ENCODE measurements at places on chromosomes 12 and 14.

GRCh38 chr12:108319277-108320234, 19.6 kb downstream of the CMKLR1 start:
- no peak for DNase-seq

GRCh38 chr14:95620659-95621059, 65.6 kb upstream of the TCL1B start:
- DNase-seq, result no peak

GRCh38 chr12:57456145-57456700, 1.1 kb downstream of the INHBE start:
- peak; percentile 15 for DNase-seq

DNA sequence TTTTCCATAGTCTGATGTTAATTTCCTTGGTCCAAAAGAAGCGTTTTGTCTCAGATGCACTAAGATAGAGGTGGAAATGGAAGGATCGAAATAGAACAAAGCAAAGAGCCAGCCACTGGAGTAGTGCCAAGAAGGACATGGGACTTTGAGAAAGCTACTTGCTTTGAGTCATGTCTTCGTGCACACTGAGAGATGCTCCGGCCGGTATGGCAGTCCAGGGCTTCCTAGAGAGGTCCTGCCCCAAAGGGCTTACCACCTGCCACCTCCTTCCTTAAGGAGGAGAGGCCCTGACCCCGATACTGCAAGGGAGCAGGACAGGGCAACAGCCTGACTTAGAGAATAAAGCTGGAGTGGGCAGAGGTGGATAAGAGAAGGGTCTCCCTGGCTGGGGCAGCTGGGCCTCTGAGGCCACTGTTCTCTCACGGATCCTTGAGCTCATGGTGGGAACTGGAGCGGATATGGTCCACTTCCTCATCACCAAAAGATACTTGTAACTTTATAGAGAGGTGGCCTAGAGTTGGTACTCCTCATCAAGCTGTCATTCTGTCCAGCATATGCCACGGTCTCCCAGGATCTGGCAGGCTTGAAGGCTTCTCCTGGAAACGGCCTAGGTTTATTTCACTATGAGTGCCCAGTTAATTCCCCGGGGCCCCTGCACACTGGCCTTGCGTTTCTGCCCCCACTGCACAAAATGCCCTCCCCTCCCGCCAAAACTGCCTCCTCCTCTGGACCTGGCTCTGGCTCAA, 57.4 kb downstream of the FOXN3 start:
- no peak for DNase-seq

DNA sequence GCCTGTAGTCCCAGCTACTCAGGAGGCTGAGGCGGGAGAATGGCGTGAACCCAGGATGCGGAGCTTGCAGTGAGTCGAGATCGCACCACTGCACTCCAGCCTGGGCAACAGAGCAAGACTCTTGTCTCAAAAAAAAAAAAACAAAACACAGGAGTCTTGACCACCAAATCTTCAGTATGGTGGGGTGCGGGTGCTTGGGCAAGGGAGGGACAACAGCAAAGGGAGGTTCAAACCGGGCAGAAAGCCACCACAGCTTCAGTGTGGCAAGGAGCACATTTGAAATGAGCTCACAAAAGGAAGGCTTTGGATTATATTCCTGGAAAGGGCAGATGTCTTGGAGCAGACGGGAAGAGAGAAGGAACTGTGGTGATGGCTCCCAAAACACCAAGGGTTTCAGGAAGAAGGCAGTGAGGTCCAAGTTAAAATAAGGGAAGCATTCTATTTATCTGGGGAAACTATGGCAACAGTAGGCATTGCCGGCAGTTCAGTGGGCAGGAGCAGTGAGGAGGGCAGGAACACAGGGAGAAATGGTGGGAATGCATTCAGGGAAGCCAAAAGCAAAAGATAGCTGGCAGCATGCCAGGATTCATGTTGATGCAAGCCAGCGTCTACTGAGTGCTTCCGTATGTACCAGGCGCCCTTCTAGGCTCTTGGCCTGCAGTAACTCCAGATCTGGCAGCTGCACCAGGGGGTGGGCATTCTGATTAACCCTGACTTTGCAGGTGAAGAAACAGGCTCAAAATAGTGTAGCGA, 51.0 kb upstream of the SRSF5 start:
- DNase-seq, result no peak

GRCh38 chr12:48084841-48085460, 20.9 kb downstream of the SENP1 start:
- no peak for DNase-seq

GRCh38 chr12:22250762-22251161, 83.7 kb downstream of the ST8SIA1 start:
- no peak for DNase-seq

DNA sequence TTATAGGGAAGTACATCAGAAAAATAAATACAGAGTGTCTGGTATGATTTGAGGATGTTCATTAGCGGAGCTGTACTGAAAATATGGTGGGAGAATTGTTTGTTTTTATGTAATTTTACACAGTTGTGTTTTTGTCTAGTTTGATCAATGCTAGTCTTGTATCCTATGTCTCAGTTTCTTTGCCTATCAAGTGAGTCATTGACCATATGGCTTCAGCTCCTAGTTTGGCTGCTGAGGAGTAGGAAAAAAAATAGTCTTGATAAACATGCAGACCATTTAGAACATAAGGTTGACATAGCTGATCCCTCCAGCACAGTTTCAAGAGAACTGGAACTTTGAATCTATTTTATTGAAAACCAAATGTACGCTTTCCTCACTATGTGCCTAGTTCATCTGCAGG, 1292.1 kb upstream of the FLRT2 start:
- DNase-seq, result no peak

- no peak for DNase-seq
Observed at GRCh38 chr12:63921157-63921556, 76.7 kb downstream of the SRGAP1 start.

- DNase-seq, result no peak
Observed at GRCh38 chr12:42481368-42481767, 108.2 kb downstream of the PRICKLE1 start.

DNA sequence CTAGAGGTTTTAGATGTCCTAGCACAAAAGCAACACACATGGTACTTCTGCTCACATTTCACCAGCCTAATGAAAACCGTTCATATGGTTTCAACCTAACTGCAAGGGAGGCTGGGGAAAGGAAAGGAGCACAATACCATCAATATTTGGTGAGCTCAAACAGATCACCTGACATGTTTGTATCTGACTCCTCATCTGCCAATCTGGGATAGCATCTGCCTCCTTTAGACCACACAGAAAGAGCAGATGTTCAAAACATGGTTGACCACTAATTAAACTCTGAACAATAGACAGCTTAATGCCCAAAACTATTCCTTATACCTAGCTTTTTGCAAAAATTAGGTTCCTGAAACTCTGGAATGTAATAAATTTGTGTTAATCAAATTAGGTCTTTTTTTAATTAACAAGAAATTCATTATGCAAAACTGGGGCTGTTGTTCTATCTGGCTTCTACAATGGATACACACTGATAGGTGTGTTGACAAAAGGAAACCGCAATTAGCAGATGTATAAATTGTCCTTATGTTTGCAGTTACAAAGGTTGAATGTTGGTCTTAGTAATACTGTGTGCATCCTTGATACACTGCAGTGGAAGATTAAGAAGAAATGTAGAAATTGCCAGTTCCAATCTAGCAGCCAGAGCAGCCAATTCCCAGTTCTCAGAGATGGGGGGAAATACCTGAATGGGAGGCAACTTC, 89.3 kb downstream of the DUSP6 start:
- DNase-seq, result no peak

All from activated naive CD4-positive, alpha-beta T cell (primary cell).